ENCODE measurements at places on chromosomes 3 and 15.
A peak's percentile ranks its signal among the peaks of the same experiment; 100 is the strongest.

DNA sequence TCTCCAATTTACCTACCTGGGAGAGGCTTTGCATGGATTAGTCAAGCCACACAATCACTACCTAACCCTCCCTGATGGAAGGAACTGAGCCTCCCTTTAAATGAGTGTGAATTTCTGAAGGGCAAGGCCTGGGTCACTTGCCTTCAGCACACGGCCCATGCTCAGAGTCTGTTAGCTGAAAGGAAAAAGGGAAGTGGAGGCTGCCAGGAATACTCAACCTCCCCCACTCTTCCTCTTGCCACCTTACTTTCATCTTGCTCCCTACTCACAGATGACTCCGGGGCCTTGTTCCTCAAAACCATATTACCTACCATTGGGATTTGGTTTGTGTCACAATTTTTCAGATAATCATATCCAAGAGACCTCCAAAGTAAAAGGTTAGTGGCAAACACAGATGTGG is 220.0 kb downstream of the ABHD5 start:
- DNase-seq: no peak

DNA sequence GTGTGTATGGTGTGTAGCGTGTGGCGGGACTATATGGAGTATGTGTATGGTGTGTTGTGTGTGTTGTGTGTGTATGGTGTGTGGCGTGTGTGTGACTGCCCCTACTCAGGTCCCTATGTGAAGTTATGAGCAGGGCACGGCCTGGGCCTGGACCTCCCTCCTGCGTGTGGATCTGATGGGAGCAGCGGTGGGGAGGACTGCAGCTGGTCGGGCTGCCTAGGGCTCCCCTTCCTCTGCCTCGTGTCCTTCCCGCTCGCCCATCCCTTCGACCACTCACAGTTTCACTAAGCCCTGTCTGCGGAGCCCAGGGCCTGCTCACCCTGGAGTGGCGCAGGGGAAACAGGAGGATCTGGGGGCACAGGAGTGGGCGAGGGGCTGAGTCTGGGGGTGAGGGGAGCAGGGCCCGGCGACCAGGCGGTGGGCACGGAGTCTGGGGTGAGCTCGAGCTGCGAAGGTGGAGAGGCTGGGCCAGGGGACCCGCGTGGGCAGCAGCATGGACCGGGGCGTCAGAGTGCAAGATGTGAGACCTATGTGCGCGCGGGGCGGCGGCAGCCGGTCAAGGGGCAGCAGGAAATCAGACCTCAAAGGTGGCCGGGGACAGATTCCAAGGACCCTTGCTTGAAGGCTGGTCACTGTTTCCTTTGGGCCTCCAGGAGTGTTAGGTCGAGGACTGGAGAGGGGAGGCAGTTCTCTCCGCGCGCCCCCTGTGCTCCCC is 26.6 kb downstream of the GABRA5 start:
- no peak for DNase-seq

- no peak for DNase-seq
Measured at GRCh38 chr3:61617651-61618050, 56.3 kb downstream of the PTPRG start.

- DNase-seq: no peak
Measured at GRCh38 chr15:39786447-39787056, 3.9 kb upstream of the FSIP1 start.

- DNase-seq: no peak
Measured at GRCh38 chr15:63970621-63971426, 75.5 kb downstream of the DAPK2 start.

DNA sequence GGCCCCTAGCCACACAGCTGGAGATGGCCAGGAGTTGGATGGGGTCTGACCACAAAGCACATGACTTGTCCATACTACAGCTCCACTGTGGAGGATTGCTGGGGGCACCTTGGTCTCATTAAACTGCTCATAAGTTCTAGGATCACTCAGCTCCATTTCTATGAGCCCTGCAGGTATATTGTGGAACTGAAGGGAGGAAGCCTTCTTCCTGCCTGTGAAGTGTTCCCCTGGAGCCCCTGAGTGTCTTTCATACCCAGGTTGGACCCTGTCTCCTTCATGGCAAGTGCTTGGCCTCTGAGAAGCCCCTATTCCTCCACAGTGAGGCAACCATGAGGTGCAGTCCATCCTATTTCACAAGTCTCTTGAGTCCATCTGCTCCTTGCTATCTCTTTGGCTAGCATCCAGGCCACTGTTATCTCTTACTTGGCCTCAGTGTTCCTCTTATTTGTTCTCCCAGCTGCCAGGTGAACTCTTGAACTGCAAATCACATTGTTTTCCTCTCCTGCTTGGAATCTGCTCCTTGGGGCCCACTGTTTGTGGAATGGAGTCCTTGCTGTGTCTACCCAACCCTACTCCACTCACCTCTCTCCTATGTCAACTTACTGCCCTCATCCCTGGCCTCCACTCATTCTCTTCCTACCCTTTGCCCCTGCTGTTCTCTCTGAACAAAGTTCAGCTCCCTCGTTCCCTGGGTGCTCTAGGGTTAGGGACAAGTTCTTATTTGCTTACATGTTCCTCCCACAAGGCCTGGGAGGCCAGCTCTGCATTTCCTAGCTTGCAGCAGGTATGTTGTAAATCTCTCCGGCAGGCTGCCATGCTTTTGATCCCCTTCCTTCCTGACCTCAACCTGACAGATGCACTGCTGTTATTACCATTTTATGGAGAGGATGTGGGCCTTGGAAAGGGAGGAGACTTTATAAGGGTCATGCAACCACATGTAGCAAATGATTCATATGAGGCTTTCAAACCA is 1.2 kb downstream of the ACOX2 start:
- no peak for DNase-seq

- no peak for DNase-seq
Measured at GRCh38 chr15:65055201-65055870, 10.1 kb downstream of the SLC51B start.

DNA sequence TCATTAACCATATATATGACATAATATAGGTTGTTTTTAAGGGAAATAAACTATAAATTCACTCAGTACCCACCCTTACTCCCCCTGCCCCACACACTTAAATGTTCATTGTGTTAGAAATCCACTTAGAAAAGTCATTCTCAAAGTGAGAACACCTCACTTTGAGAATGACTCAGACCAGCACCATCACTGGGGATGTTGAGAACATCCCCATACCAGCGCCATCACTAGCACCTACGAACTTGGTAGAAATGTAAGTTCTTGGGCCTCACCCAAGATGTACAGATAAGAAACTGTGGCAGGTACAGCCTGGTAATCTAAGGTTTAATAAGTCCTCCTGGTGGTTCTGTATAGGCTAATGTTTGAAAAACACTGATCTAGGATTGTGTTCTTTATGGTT is 362.6 kb downstream of the LPP start:
- DNase-seq: peak; percentile 8

- no peak for DNase-seq
Measured at GRCh38 chr15:95658799-95659198, 671.7 kb upstream of the NR2F2 start.
